T-cell (primary cell): ENCODE measurements at places on chromosomes 11 and 22.

GRCh38 chr11:72584939-72585597, 89.2 kb downstream of the PDE2A start:
- DNase-seq: no peak

GRCh38 chr22:20967697-20968211, 699 bp downstream of the AIFM3 start:
- DNase-seq: no peak

GRCh38 chr22:40531951-40532900, 104.3 kb downstream of the MRTFA start:
- DNase-seq: no peak

DNA sequence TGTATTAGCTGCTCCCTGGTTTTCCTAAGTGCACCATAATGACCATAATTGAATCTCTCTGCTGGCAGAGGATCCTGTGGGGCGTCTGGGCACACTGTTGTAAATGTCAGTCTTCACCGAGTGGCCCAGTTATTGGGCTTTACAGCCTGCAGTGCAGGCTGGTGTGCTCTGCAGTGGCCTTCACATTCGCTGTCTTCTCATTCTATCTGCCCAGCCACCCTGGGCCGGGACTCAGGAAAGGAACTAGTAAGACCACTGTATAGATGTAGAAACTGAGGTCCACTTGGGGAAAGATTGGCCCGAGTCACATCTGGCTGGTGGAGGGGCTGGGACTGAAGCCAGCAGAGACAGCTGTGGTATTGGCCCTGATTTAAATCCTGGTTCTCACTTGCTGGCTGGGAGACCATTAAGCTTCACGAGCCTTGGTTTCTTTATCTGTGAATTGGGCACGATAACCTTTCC, 49.3 kb downstream of the TSPAN18 start:
- DNase-seq: no peak

DNA sequence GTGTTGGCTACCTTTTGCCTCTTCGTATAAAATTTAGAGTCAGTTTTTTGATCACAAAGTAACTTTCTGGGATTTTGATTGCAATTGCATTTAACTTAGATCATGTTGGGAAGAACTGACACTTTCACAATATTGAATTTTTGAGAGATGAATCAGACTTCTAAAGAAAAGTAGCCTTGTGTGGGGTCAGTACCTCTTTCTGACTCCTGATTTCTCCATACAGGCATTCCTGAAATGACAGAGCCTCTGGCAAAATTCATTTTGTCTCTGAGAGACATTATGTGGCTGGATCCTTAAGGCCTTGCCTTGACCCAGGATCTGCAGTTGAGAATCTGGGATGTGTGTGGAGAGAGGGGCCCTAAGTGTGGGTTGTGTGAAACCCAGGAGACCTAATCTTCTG, 37.8 kb downstream of the PPFIBP2 start:
- no peak for DNase-seq

- DNase-seq: no peak
These were observed 1185.3 kb downstream of the JRKL start for GRCh38 chr11:97574976-97575665.

DNA sequence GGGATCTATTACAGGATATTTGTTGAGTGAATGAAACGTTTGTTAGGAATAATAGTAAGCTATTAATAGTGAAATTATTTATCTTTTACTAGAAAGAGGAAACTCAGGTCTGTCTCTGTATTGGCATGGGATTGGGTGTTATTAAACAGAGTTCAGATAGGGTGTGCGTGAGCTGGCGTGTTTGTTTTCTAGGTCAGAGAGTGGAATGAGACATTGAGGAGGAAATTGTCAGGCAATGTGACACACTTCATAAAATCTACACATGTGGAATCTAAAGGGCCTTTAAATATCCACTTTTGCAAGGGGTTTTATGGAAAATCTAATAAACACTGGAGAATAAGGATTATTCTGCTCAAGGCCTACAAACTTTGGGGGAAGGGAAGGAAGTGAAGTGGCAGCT, 552.9 kb downstream of the NTM start:
- no peak for DNase-seq

DNA sequence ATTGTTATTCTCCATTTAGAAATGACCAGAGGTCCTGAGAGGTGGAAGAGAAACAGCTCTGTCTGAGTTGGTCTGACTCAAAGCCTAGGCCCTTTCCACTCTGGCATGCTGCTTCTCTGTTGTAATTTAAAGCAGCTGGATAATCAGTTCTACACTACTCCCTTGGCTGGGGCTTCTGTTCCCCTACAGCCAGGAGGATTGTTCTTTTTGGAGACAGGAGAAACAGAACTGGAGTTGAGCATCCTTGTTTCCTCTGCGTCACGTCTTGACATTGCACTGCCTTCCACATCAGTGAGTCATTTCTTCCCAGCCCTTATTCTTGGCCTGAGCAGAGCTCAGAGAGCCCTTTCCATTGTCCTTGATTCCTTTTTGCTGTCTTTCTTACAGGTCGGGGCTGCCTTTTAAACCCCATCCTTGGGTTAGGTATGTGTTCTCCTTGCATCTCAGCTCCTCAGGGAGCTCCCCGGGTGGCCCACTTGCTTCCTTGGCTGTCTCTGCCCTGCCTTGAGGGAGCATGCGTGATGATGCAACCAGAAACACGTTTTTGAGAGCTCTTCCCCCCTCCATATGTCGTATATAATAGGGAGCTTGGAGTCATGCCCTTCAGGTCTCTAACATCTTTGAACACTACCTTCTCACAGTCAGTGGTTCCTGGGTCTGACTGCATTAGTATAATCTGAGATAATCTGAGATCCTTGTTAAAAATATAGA, 35.7 kb downstream of the CYB5R2 start:
- DNase-seq: no peak

- DNase-seq: no peak
These were observed 38.1 kb downstream of the NUP50 start for GRCh38 chr22:45201678-45202332.

- no peak for DNase-seq
These were observed 58.1 kb downstream of the OSBP2 start for GRCh38 chr22:30752771-30753170.

GRCh38 chr22:36386900-36387708, 663 bp downstream of the MYH9 start:
- peak; percentile 57 for DNase-seq

DNA sequence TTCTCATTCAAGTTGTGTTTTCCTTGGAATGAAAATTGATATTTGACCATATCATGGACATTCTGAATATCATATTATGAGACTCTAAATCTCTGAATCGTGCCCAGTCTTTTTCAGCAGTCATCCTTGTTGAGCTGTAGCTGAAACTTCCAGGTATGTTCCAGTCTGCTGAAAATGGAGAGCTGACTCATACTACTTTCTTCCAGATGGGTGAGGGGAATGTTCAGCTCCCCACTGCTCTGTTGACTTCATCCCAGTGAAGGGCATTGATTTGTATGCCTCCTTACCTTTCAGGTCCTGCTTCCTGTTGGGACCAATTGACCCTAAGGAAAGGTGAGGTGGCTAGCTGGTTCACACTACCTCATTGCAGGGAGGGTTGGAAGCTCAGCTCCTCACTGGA, 3.5 kb downstream of the OR5P2 start:
- DNase-seq: no peak

DNA sequence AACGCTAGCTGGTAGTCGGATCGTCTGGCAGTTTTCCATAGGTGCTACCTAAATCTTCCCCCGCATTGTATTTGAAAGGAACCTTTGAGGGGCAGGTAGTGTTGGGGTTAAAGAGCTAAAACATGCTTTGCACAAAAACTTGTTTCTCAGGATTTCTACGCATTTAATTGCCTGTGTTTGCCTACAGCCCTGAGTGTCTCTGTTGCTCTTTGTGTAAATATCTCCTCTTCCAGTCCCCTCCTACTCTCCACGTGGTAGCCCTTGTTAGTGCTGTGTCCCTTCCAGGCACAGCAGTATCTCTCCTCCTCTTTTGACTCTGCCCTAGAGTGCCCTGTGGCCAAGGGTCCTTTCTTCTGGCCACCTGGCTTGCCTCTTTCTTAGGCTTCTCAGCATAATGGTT, 81.7 kb downstream of the BARX2 start:
- no peak for DNase-seq

- DNase-seq: no peak
These were observed 22.0 kb upstream of the CTSC start for GRCh38 chr11:88359541-88359940.

DNA sequence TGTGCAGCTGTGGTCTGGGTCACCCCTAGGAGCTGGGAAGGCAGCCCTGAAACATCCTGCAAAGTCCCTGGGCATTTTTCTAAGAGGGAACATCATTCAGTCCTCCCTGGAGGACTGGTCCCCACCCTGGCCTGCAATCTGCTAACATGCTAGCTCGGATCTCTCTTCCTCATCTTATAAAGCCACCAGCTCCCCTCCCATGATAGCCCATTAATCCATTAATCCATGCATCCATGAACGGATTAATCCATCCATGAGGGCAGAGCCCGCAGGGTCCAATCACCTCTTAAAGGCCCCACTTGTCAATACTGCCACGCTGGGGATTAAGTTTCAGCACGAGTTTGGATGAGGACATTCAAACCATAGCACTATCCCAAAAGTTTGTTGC, 12.1 kb downstream of the PRG3 start:
- DNase-seq: no peak

GRCh38 chr11:65896034-65896999, 3.9 kb downstream of the FOSL1 start:
- no peak for DNase-seq

DNA sequence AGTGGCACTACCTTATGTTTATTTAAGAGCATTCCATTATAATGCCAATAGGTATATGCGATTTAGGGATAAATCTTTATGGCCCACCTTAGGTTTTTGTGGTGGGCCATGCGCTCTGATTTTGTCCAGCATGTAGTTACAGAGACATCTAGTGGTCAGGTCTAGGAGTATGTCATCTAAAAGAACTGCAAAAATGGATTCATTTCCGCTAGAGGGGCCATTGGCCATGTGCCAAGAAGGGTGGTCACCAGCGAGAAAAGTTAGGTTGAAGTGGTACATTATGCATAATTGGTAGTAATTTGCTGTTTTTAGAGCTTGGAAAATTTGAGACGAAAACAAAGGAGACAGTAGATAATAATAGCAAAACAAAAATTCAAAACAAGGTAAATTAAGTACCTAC, 27.7 kb downstream of the LRRC4C start:
- no peak for DNase-seq

DNA sequence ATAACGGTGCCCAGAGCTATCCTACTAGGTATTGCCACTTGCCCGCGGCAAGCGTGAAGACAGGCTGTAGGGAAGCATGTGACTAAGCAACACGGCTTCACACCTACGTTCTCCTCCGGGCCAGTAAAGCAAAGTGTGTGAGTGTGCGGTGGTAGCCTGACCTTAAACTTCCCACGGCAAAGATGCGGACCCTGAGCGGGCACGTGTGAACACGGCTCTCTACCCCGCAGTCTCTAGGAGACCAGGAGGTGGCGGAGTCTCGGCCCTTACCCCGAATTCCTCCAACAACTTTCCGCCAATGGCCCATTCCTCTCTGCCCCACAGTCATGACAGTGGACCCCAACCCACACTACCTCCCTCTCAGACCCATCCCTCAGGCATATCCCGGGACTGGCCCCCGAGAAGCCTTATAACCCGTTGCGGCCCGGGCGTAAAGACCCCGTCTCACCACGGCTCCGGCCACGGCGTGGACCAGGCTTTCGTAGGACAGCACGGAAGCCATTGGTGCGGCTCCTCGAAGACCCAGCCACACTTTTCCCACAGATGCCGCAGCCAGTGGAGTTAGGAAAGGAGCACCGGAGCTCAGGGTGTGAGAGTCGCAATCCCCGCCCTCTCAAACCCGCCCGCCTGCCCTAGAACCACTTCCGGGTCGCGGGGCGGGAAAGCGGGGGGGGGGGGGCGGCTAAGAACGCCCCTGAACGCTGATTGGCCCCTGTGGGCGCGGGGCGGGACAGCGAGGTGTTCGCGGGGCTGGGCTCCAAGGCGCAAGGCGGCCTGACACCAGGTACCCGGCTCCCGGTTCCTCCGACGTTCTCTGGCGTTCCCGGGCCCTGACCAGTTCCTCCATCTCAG, at the start of gene SLC25A17:
SLC25A17 (minus strand) TSS at position 600 of the 852 bp plus-strand sequence; CDS start at position 502, 98 bp downstream.
- peak; percentile 85 for DNase-seq

DNA sequence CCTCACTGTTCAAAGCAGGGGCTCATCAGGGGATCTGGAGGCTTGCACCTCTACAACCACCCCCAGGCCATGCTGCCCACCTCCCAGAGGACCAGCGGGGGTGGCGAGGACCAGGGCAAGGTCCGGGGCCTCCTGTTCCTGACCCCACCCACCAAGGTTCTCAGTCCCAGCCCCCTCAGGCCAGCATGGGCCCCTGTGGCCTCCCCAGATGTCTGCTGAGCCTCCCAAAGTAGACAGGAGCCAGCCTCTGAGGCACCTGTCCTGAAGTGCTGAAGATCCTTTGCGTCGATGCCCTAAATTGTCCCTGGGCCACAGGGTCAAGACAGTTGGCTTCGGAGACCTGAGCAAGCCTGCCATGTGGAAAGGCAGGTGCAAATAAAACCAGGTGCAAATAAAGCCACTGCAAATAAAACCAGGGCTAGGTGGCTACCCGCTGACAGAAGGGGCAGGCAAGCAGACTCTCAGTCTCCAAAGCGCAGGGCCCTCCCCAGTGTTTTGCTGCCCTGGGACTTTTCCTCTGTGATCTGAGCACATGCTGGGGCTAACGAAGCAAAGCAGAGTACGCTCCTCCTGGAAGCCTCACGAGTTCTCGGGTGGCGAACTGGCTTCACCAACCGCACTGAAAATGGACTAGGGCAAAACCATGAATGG, 22.4 kb upstream of the ARFGAP3 start:
- no peak for DNase-seq

GRCh38 chr22:46848197-46848596, 85.7 kb downstream of the TBC1D22A start:
- DNase-seq: no peak

DNA sequence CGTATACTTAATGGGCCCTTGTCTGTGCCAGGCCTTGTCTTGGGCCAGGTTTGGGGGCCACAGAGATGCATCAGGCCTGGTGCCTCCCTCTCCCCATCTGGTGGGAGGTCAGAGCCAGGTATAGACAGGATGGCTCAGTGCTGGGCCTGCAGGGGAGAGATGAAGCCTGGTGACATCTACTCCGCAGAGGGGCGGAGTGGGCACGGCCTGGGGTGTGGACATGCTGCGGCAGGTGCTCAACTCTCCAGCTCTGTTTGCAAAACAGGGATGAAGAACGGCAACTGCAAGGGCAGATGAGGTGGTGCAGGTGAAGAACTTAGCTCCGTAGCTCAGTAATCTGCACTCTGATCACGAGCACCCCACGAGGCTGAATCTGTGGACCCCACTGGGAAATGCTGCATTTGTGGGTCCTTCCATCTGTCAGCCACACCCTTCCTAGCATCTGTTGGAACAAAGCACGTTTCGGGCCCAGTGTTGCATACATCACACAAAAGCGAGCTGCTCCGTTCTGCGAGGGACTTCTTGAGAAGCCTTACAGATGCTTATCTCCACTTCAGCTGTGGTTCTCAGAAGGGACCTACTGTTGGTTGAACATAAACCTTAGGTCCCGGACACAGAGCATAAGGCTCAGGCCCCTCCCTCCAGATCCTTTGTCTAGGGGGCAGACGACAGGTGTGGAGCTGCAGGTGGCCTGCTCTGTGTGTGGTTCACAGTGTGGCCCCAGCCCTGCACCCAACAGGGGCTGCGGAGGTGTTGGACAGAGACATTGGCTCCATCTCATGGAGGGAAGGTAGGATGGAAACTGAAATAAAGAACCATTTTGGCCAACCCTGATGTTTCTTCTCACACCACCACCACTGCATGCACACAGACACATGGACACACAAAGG, 78.3 kb downstream of the LRRC32 start:
- DNase-seq: no peak

- no peak for DNase-seq
These were observed 27.4 kb downstream of the RRAS2 start for GRCh38 chr11:14331476-14332136.

GRCh38 chr22:50656122-50657070, 16.2 kb upstream of the SHANK3 start:
- DNase-seq: no peak

- no peak for DNase-seq
These were observed 4.6 kb upstream of the GAS2L1 start for GRCh38 chr22:29301716-29302401.
